ENCODE measurements at places on chromosomes 5 and 9.

DNA sequence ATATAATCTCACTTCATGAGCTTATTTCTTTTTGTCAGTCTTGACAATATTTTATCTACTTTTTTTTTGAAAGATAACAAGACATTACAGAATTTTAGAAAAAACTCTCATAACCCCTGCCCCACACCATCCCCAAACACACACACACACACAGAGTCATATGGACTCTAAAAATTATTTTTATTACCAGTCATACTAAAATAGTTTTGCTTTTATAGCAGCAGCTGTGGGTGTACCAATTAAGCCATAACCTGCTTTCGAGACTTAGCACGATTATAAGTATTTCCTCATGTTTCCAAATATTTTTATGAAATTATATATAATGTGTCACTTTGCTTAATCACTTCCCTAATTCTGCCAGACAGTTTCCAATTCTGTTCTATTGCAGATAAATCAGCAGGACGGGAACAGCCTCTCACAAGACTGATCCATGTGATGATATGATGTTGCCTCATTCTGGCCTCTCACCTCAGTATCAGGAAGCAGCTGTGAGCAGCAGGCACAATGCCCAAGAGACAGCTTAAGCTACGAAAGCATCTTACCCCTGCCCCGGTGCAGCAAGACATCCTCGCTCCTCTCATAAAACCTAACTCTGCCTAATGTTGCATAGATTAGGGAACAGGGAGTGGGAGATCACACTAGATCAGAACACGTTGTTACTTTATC lies 7.0 kb downstream of the PDCL start:
- no peak for DNase-seq

DNA sequence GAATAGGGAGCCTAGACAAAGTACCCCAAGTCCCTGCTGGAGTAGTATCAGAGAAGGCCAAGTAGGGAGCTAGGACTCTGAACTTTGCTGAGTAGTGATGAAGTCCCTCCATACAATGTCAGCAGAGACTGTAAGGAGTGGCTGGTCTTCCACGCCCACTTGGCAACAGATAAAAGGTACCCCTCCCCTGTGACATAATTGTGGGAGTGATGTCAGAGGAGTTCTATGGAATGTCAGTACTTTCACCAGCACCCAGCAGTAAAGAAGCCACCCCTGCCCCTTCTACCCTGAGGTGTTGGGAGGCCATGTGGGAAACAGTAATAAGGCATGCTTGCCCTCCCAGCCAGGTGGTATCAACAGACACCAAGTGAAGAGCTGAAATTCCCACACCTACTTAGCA lies 143.9 kb downstream of the SLIT3 start:
- DNase-seq, result no peak

GRCh38 chr5:150781706-150782614 lies 3.4 kb downstream of the SMIM3 start:
- DNase-seq, result no peak

DNA sequence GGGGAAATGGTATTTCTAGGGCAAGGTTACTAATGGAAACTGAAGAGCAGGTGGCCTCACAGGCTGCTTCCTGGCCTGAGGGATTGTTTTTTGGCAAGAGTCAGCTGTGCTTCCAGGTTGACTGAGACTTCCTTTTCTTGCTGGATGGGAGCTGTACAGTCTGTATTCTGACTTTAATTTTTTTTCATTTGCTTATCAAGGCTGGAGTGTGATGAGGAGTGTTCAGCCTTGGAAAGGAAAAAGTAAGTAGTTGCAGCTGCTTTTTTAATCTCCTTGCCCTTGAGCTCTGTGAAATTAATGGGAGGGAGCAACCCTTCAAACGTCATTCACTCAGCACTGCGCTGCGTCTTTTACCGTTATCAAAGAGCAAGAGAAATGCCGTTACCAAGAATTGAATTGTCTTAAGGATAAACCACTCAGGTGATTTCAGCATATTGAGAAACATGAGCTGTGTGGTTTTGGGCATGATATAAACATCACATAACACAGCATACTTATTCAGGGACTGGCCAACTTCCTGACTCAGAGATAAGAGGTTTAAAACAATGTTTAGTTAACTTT lies 47.6 kb downstream of the AQP7 start:
- DNase-seq, result no peak

- DNase-seq, result no peak
Measured at GRCh38 chr5:133824661-133825254, 143.7 kb downstream of the C5orf15 start.

DNA sequence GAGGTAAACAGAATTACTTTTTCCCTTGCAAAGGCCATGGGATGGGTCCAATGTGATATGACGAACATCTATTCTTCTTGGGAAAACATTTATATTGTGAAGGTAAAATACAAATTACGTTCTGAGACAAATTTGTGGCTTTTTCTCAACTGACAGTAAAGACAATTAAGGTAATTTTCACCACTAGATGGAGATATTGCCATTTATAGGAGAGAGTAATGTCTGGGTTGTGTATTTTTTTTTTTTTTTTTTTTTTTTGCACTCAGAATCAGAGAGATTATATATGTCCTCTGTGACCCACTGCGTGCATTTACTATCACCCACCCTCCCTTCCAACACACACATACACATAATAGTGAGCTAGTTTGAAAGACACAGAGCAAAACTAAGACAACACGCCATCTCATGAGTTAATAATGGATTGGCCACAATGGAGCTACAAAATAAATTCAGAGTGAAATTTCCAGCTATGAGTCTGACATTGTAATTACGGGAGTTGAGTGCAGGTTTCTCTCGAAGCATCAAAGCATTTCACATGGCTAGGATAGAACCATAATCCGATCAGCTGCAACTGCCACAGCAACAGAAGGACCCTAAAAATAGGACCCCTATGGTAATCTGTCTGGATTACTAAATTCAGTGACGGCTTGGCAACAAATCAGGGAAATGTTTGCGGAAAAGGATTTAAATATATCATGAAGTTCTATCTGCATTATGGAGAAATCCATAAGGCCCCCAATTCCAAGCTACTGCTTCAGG lies 49.2 kb downstream of the ANXA1 start:
- peak; percentile 74 for DNase-seq

GRCh38 chr5:116090302-116090701 lies 5.5 kb downstream of the COMMD10 start:
- DNase-seq, result no peak

- DNase-seq, result no peak
Measured at GRCh38 chr5:11166923-11167322, 405.9 kb upstream of the DAP start.

DNA sequence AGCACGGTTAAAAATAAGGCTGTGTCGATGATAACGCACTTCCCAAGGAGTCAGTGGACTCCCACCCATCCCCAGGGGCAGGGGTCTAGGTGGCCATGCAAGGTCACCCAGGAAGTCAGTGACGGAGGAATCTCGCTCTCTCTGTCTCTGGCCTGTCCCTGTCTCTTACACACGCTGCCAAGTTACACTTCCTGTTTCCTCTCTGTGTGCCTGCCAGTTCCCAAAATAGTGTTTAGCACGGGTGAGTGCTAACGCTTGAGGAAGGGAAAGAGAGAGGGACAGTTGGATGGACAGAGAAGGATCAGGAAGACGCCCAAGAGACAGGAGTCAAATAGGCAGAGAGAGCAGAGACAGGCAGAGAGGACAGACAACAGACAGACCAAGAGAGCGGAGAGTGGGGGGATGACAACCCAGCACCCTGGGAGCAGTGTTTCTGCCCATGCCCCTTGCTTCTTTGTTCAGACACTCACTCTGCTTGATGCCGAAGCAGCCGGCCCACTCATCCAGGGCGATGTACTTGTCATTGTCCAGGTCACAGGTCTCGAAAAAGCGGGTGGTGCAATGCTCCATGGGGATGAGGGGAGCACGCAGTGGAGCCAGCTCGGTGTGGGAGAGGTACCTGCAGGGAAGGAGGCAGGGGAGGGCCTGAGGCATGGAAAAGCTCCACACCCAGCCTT lies 23.0 kb downstream of the SPARC start:
- DNase-seq, result no peak

- no peak for DNase-seq
Measured at GRCh38 chr5:134148986-134149539, 27.7 kb downstream of the SKP1 start.

- DNase-seq, result no peak
Measured at GRCh38 chr5:112793201-112793600, 55.5 kb downstream of the APC start.

- no peak for DNase-seq
Measured at GRCh38 chr9:125893277-125893676, 146.1 kb downstream of the PBX3 start.

GRCh38 chr9:14479163-14479560 lies 165.2 kb upstream of the NFIB start:
- DNase-seq, result no peak

GRCh38 chr5:77781076-77781475 lies 4.9 kb upstream of the TBCA start:
- peak; percentile 44 for DNase-seq

DNA sequence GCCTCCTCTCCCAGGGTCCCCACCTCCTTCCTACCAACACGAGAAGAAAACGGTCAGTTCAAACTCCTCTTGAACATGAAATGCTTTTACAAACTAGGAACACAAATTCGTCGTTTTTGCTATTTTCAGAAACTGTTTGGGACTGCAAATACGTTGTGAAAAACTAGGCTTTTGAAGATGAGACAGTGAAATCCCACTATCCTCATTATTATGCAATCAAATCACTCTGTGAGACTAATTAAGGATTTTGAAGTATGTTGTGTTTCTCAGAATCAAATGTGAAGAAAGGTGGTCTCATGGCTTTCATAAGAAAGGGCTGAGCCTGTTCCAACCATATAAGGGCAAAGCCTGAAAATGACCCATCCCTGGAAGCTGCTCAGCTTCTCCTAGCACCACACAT lies 33.2 kb downstream of the CDH6 start:
- DNase-seq, result no peak

DNA sequence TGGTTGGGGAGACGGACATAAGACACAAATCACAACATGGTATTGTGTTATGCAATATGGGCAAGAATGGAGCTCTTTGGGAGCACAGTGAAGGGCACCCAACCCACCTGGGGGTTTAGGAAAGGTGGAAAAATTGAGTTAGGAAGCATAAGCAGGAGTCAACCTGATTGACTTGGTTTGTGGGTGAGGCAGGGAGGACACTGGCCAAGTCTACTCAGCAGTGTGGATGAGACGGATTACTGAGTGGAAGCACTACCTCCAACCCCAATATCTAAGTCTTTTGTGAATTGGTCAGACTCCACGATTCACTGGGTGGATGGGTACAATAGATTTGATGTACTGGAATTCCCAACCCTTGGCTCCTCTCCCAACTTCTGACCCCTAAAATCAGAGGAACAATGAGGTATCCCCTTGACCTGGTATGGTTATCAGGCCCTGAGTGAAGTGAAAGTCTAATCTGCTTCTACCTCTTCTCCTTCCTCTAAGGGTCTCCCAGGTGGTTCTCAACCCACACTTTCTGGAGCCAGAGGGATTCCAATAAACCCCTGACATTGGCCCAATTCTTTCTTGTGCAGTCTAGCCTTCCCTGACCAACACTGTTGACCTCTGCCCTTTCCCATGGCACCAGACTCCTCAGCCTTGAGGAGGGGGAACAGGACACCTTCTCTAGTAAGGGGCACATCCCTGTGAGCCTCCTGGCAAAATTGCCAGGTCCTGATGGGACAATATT lies 5.2 kb downstream of the EGR1 start:
- DNase-seq, result no peak

- DNase-seq, result no peak
Measured at GRCh38 chr9:80320916-80321315, 749.2 kb downstream of the TLE4 start.

- no peak for DNase-seq
Measured at GRCh38 chr5:76104027-76104426, 20.8 kb downstream of the SV2C start.

DNA sequence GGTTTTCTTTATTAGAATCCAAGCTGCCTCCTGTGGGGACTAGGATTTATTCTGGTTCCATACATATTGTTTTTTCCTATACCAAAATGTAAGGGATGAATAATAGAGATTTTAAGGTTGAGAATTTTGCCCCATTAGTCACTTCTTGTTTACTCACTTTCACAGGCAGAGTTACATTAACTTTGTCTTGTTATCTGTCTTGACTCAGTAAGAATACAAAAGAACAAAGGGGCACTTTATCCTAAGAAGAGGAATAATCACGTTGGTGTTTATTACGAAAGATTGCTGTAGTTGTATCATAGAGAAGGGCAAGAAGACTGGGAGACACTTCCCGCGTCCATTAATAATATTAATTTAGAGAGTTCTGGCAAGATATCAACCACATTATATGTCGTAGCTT lies 599.7 kb upstream of the FTMT start:
- DNase-seq, result no peak

DNA sequence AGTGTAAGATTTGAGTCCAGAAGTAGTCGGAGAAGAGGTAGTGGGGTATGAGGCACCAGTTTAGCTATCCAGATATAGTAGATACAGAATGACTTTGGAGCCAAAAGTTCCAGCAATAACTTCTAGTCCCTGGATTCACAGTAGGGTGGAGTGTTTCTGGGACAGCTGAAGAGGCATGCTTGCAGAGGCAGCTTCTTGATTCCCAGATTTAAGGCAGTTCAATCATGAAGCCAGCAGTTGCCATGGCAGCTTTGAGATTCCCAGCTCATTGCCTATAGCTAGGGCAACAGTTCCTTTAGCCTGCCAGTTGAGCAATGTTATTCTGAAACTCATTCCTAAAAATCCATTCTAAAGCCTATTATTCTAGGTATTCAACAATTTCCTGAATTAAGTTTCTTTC lies 79.2 kb downstream of the LIX1 start:
- no peak for DNase-seq

GRCh38 chr9:35035851-35036701 lies 36.3 kb downstream of the VCP start:
- DNase-seq, result no peak

DNA sequence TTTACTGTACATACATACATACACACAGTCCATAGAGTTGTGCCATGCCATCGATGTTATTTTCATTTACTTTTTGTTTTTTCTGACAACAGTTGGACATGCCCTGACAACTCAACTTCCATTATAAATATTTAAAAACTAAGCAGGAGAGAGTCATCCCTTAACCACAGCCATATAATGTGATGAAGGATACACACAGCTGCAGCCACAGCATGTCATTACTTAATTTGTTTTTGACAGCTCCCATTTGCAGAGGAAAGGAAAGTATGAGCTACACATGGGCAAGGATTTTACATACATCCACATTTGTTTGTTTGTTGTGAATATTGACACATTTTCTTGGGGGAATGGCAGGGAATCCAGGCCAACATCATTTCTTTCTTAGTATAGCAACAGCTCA lies 91.5 kb upstream of the TUT7 start:
- DNase-seq, result no peak

DNA sequence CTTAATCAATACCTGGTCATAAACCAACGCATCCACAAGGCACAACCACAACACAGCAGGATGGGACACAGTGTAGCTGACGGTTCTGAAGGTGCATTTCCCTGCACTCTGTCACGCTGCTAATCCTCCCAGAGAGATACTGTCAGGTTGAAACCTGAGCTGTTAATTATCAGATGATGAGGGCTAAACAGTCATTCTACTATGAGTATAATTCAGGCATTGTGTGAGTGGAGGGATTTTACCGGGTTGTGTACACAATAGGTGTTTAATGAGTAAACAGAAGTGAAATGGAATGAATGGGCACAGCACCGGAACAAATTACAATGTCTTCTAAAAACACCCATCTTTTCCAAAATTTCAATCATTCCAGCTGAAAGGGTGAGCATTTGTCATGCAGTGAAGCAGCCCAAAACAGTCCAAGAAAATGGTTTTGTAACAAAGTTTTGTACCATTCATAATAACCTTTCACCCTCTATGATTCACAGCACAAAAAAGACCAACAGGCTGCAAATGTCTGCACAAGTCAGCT lies 71.5 kb downstream of the ABCA1 start:
- peak; percentile 49 for DNase-seq

GRCh38 chr5:76851728-76852369 lies 2.0 kb downstream of the S100Z start:
- DNase-seq, result no peak

Measured in WERI-Rb-1 (cell line).